Daoy (cell line): ENCODE measurements at places on chromosomes 6 and 20. TPM values are rescaled to one million over a fixed set of nuclear protein-coding genes. Genes with fewer than 3 reads are reported as not detected.

GRCh38 chr6:125224231-125224861 is 70.8 kb downstream of the TPD52L1 start:
- no peak for DNase-seq

GRCh38 chr6:14622085-14622484 is 504.5 kb downstream of the CD83 start:
- no peak for DNase-seq

The ZSCAN9 gene
- 17.8 and 21.7 TPM in 2 replicates for total RNA-seq

The OR5V1 gene
- total RNA-seq, result not detected in 2 replicates

DNA sequence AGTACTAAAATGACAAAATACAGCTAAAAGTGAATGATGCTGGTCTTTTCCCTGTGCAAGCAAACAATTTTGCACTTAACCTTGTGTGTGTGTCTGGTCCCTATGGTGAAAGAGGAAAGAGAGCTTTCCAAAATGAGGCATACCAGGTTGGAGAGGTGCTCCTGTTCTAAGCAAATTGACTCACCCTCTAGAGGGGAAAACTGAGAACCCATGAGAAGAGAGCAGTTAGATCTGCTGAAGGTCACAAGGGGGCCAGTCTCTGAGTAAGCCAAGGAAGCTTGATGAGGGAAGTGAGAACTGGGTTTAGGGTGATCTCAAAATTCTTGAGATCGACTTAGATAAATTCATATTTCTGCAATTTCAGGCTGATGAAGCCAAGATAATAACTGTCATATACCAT is 157.5 kb upstream of the TBX18 start:
- DNase-seq, result no peak

DNA sequence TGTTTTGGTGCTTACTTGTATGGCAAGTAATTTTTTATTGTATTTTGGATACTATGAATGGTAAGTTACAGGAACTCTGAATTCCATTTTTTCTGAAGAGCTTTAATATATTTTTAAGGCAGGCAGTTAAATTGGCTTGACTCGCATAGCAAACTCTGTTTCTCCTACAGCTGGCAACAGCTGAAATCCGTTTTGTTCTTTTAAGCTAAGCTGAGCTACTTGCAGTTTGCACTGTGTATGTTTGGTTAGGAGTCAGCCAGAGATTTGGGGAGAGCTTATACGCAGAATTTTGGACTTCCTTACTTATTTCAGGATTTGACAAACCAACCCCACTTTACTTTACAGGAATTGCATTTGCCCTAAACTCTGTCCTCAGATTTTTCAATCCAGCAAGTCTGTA is 179.1 kb downstream of the COL19A1 start:
- no peak for DNase-seq

The BNIP5 gene
- not detected in 2 replicates for total RNA-seq

DNA sequence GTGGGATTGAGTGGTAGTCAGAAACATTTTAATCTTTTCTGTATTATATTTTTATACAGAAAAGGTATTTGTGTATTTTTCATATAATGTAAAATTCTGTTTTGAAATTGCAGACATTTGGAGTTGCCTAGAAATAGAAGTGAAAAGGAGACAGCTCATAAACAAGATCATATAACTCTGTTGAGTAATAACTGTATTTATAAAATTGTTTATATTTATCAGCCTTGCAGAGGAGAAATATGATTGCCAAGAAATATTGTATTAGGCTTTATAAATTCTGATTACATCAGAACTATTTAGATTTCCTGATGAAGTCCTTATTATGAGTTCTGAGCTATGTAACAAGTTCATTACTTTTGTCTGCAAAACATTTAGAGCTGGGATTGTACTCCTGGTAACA is 55.3 kb downstream of the RIPOR2 start:
- no peak for DNase-seq

- DNase-seq, result no peak
Observed at GRCh38 chr20:48569679-48570078, 258.1 kb downstream of the PREX1 start.

DNA sequence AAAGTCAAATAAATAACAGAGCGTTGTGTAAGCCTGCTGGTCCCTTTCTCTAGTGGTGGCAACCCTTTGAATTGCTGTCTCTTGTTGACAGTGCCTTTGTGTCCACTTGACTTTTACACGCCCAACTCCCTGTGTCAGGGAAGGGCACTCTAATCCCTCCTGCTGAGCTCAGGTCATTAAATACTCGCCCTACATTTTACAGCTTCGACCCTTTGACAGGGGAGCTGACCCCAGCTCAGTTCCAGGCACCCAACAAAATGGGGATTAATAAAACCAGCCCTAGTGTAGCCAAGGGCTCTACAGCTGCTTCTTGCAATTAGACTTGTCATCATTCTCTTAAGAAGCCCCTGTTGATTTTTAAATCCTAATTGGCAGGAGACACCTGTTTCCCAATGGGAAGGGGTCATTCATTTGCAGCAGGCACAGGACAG is 308.2 kb downstream of the EYA4 start:
- no peak for DNase-seq

GRCh38 chr20:34579191-34579978 is 20.9 kb downstream of the MAP1LC3A start:
- DNase-seq, result peak; percentile 80

DNA sequence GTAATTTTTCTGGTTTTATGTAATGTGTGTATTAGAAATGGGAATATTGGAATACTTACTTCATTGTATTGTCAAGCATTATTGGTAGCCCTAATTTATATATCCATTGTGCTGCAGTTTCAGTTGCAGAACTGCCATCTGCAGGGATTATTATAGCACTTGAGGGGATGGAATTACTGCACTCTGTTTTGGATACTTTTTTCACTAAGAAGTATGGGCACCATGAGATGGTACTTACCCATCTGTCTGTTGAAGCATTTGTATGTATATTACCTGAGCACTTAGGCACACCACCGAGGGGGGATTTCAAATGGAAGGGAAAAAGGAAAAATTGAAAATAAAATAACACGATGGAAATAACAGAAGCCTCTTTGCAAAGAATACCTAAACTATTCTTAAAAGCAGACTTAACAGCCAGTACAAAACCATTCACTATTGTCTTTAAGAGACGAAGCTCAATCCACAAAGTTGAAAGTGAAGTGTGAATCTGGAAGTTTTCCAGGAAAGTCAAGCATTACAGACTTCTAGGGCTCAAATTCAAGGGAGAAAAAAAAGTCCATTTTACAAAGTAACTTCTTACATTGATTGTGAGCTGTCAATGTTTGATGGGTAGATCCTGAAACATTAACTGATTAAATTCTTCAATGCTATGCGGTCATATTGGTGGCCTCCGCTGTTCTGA is 318.7 kb downstream of the SOX4 start:
- no peak for DNase-seq

- no peak for DNase-seq
Observed at GRCh38 chr6:111750753-111751673, 122.2 kb downstream of the FYN start.
